ENCODE measurements at places on chromosomes 6 and 20.

GRCh38 chr6:99868074-99868702 is 125.8 kb downstream of the MCHR2 start:
- DNase-seq, result peak; percentile 5

GRCh38 chr6:26545627-26546026 is 7.5 kb downstream of the HMGN4 start:
- no peak for DNase-seq

DNA sequence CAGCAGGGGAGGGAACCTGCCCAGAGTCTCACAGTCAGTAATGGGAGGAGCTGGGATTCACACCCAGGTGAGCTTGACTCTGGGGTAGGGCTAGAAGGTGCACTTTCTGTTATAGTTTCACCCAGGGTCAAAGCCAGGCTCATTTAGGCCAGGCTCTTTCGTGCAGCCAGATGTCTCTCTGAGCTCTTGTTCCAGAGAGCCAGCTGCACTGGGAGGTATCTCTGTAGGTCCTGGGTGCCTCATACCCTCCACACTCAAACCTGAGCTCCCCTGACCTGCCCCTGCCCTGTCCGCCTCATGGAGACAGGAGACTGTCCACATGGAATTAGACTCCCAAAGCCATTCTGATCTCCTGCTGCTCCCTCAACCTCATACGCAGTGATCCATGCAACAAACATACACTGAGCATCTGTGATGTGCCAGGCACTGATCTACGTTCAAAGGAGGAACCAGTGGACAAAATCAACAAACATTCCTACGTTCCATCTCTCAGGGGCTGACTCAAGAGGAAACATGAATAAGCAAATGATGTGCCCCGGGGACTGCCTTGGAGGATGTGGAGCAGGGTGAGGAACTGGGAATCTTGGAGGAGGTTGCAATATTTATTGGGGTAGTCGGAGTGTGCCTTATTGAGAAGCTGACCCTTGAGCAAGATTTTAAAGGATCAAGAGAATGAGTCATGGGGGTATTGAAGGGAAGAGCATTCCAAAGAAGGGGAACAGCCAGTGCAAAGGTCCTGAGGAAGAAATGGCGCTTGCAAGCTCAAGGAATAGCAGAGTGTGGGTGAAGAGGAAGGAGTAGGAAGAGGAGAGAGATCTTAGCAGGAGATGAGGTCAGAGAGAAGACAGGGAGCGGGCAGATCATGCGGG is 71.3 kb upstream of the TOX2 start:
- DNase-seq, result no peak

- no peak for DNase-seq
Observed at GRCh38 chr6:16503970-16504415, 257.3 kb downstream of the ATXN1 start.

DNA sequence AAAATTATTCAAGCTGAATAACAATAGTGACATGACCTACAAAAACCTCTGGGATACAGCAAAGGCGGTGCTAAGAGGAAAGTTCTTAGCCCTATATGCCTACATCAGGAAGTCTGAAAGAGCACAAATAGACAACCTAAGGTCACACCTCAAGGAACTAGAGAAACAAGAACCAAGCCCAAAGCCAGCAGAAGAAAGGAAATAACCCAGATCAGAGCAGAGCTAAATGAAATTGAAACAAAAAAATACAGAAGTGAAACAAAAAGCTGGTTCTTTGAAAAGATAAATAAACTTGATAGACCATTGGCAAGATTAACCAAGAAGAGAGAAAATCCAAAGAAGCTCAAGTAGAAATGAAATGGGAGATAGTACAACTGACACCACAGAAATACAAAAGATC is 47.6 kb upstream of the NOTCH4 start:
- DNase-seq, result no peak
